Activated CD8-positive, alpha-beta memory T cell treated with anti-CD3 and anti-CD28 coated beads, Interleukin-2, amount 50 U/mL, for 4 hours (primary cell): ENCODE measurements at places on chromosomes 1 and 21.

DNA sequence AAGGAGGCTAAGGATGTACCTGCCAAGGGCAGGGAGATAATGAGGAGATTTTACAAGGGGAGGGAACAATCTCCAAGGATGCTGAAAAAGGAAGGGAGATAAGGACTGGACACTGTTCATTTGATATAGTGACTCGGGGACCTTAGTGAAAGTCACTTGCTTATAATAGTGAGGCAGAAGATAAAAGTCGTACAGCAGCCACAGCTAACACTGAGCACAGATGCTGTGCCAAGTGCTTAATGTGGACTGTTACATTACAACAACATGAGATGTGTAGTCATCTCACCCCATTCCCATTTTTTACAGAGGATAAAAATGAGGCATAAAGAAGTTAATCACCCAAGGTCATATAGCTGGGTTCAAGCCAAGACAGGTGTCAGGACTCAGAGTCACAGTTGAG, 181.9 kb downstream of the FGGY start:
- no peak for DNase-seq

DNA sequence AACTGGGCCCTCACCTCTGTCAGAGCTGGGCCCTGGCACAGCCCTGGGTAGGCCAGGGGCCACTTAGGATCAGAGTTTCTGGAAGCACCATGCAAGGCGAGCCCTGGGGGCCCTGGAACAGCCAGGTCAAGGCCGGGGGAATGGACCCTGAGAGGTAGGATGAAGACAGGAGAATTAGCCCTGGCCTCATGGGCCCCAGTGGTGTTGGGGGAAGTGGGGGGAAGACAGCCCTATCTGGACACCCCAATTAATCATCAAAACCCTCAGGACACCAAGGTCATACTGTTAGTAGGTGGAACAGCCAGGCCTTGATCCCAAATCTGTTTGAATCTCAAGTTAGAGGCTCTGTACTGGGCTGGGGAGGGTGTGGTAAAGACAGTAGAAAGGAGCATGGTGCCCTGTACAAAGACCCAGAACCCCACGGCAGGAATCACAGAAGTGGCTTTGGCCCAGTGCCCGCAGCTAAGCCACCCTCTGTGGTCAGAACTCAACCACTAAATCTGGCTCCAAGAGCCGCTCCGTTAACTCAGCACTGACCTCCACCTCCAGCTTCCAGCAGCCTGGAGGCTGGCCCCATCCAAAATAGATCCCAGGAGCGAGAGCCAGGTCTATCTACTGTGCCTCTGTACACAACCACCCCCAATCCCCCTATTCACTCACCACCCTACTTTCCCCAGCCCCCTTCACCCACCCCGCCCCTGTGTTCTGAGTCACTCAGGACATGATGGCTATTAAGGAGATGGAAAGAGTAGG, 14.0 kb upstream of the TRIM63 start:
- no peak for DNase-seq

- DNase-seq = no peak
Measured at GRCh38 chr1:32775640-32776337, 41.4 kb downstream of the YARS1 start.

GRCh38 chr21:32772281-32773047, 909 bp upstream of the PAXBP1 start:
- DNase-seq = peak; percentile 61

DNA sequence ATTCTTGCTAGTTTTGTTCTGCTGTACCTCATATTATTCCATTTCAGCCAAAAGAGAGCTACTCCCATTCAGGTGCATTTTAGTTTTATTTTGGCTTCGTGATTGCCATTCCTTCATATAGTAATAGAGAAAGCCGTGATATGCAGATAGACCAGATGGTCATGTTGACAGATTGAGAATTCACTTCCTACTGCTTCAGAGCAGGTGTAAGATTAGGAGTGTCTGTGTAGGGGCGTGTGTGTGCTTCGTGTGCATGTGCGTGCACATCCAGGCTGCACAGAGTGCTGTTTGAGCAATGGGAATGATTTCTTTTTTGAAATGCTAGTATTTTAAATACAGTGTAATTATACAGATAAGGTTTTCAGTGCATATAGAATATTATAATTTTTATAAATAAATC, 10.3 kb downstream of the NFIA start:
- no peak for DNase-seq
